ENCODE measurements at places on chromosomes 12 and 14.

- DNase-seq: no peak
Observed at GRCh38 chr14:36817071-36817930, 155.6 kb downstream of the PAX9 start.

DNA sequence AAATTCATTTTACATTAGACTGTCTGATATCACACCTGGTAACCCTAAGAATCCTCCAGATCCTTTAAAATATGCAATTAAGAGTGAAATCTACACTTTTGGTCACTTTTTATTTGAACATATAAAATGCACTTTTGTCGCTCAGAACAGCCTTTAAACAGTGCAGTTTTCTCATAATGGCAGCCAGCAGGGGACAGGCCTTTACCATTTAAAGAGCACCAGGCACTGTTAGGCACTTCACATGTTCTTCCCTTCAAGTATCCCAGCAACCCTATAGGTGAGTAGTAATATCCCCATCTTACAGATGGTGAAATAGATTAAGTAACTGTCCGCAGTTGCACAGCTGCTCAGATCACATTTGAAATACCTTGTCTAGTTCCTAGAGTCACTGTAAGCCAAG is 11.3 kb upstream of the SAMD4A start:
- DNase-seq: no peak

- no peak for DNase-seq
Observed at GRCh38 chr14:100862277-100862676, 36.4 kb downstream of the MEG3 start.

DNA sequence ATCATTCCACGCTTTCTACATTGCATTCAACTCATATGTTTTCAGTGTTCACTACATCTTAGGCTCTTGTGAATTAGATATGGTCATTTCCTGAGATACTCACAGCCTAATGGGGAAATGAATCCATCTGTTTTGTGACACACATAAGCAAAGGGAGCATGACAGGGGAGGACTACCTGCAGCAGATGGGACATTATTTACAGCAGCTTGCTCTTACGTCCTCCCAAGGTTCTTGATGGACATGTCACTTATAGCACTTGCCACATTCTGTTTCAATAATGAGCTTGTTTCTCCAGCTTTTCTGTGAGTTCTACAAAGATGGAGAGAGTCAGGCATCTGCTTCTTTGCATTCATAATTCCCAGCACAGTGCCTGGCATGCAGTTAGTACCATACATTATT is 1509.6 kb upstream of the TMEM132C start:
- no peak for DNase-seq

DNA sequence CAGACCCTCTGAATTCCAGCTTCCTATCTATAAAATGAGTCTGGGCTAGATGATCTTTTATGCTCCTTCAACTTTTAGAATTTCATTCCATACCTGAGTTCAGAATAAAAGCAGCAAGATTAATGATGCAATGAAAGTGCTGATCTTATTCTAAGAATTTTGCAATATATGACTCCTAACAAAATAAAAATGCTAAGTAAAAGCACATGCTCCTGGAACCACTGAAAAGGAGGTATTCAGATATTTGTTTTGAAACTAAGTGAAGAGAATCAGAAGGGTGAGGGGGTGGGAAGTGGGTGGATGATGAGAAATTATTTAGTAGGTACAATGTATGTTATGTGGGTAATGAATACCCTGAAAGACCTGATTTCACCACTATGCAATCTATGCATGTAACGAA is 216.6 kb downstream of the PTPRO start:
- no peak for DNase-seq

- DNase-seq: no peak
Observed at GRCh38 chr12:43210485-43211192, 341.4 kb downstream of the ADAMTS20 start.

- DNase-seq: no peak
Observed at GRCh38 chr14:57501039-57501557, 7.4 kb upstream of the CCDC198 start.

DNA sequence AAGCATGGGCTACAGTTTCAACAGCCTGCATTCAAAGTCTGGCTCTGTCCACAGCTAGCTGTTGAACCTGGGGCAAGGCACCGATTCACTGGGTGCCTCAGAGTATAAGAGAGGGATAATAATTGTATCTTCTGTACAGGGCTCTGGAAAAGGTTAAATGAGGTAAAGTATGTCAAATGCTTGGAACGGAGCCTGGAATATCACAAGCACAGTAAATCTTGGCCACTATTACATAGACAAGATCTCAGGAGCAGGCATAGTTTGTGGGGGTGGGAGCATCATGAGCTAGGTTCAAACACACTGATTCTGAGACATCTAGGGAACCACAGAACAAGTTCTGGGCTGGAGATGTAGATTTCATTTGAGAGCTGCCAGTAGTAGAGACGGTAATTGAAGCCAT is 203.7 kb upstream of the NUDT4 start:
- DNase-seq: no peak

- DNase-seq: no peak
Observed at GRCh38 chr14:39491134-39491571, 58.9 kb upstream of the FBXO33 start.

- DNase-seq: no peak
Observed at GRCh38 chr12:48441069-48441468, 31.3 kb upstream of the ANP32D start.

GRCh38 chr12:63912651-63913050 is 68.2 kb downstream of the SRGAP1 start:
- no peak for DNase-seq

DNA sequence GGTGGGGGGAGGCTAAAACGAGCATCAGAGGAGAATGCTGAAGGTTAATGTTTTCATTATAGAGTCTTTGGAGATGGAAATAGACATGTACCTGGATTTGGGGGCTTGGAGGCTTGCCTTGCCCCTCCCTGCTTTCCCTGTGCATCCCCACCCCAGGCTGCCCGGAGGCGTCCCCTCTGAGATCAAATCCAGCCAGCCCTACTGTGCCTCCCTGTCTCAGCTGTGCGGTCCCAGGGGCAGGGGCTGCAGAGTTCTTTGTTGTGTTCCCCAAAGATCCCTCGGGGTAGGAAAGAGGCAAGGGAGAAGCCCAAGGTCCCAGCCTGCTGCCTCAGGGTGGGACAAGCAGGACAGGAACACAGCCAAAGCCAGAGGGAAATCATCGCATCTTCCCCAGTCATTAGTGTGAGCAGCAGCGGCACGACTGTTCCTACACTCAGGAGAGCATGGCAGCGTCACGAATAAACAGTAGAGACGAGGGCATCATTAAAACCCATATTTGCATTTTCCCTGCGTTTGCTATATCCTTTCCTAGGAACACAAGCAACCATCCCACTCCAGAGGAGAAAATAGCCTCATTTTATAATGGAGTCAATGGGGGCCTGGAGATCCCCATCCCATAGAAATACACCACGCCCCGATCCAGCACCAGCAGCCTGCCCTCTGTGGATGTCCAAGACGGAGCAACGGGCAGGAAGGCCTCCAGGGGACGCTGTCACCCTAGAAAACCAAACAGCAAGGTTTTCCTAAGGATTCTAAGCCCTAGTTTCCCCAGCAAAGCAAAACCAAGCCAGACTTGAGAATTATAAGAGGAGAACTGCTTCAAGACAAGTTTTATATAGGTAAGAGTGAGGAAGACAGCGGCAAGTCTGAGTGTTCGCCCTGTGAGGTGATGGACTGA is 32.4 kb downstream of the ANO2 start:
- no peak for DNase-seq

DNA sequence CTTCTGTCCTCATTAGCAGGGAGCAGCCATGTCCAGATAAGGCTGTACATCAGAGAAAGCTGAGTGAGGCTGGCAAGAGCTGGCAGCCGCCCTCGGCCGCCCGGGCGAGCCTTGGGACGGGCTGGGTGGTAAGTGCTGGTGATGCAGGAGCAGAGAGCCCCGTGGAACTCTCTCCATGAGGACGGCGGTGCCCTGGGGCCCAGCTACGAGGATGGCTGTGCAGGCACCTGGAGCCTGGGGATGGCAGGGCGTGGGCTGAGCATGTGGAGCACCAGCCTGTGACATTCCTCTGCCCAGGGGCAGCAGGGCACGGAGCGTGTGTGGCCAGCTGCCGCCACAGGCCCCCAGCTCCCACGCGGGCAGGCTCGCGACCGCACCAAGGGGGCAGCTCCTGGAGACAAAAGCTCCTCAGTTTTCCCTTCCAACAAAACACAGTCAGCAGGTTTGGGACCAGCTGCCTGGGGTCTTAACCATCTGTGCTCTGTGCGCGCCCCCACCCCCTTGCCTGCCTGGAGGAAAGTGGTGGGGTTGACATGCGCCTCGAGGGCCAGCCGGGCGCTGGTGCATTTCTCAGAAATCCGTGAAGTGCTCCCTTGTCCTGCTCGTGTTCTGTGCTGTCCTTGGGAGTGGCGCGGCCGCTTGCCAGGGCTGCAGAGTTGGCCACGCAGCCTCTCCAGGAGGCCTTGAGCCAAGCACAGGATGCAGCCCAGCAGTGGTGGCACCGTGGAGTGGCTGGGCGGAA is 21.4 kb downstream of the PACS2 start:
- no peak for DNase-seq

DNA sequence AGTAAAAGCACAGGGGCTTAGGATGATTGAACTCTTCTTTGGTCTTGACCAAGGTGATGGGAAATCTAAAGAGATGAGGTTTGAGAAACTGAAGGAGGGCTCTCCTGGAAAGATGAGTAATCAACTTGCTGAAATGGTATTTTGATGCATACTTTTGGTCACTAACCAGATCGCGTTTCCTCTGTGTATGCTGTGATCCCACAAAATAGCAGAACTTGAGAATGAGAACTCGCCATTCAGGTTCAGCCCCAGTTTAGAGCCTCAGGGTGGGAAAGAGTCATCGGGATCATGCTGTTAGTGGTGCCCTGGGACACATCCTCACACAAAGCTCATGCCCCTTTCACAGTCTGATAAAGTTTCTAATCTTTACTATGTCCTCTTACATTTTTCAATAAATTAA is 488.8 kb downstream of the ETNK1 start:
- no peak for DNase-seq

- DNase-seq: no peak
Observed at GRCh38 chr14:95157048-95157326, 342 bp downstream of the DICER1 start.

- DNase-seq: no peak
Observed at GRCh38 chr14:49598189-49598484, 603 bp upstream of the LRR1 start.

DNA sequence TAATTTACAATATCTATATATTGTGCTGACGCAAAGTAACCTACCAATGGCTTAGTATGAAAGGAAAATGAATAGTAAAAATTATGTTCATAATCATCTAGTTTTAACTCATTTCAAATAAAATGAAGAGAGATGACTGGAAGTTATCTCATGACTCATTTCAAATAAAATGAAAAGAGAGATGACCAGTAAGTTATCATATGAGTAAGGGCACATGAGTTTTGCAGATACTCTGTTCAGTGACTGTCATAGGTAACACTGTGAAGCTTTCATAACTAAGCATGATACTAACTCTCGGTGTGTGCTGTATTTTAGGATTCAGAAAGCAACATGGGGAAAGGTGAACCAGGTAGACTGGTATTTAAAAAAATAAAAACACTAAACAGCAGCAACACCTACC is 364.5 kb upstream of the DIO2 start:
- DNase-seq: no peak

GRCh38 chr14:53174918-53175317 is 21.8 kb upstream of the DDHD1 start:
- DNase-seq: no peak

- no peak for DNase-seq
Observed at GRCh38 chr12:51915951-51916350, 8.6 kb downstream of the ACVRL1 start.

- no peak for DNase-seq
Observed at GRCh38 chr14:61607570-61608244, 87.6 kb upstream of the HIF1A start.

GRCh38 chr12:117897372-117898161 is 71.2 kb downstream of the KSR2 start:
- DNase-seq: no peak

DNA sequence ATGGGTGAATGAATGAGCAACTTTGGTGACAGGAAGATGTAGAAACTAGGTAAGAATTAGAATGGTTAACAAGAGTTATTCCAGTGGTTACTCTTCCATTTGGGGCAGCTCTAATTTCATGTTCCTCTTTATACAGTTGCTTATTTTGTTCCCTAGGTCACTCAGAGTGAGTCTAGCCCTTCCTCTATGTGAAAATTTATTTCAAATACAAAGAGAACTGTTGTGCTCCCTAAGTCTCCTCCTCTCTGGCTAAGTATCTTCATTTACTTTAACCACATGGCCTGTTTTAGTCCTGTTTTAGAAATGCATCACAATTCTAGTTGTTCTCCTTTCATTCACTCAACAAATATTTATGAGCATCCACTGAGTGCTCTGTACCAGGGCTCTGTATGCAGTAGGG is 51.1 kb upstream of the HIF1A start:
- DNase-seq: no peak

DNA sequence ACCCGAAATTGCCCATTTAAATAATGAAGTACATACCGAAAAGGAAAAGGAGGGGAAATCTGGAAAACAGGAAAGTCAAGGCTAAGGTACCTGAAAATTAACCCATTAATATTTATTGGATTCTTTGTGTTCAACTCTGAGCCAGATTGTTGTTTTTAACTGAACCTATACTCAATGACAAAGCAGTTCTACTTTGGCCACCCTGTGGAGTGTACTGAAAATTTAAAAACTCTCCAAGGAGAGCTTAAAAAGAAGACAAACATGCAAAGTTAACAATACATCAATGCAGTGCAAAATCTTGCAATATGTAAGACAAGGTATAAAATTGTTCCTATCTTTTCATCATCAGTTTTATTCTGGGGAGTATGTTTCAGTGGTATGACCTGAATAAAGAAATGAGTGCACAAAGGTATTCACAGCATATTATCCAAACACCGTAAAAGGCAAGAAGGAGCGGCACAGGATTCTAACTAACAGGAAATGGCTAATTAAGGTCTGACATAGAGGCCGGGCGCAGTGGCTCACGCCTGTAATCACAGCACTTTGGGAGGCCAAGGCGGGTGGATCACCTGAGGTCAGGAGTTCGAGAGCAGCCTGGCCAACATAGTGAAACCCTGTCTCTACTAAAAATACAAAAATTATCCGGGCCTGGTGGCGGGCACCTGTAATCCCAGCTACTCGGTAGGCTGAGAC is 1.7 kb downstream of the USP44 start:
- DNase-seq: no peak

DNA sequence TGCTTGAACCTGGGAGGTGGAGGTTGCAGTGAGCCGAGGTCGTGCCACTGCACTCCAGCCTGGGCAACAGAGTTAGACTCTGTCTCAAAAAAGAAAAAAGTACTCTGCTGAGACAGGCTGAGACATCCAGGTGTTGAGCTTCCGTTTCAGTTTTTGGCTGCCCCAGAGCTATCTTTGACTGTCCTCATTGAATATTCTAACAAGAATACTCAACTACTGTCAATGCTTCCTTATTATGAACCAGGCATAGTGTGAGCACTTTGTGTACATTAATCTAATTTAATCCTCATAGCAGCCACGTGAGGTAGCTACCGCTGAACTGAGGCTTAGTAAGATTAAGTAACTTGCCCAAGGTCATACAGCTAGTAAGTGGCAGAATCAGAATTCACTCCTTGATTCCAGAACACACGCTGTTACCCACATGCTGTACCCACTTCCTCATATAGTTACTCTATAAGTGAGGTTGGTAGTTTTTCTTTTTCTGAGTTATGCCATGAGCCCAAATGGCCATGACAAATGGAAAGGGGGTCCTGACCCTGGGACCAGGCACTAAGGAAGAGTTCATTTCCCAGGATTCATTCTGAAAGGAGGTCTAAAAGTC is 11.3 kb downstream of the ALDH1L2 start:
- no peak for DNase-seq

GRCh38 chr12:57518920-57519795 is 1.2 kb downstream of the DDIT3 start:
- no peak for DNase-seq

GRCh38 chr12:53985692-53985993 is 697 bp downstream of the HOXC10 start:
- no peak for DNase-seq
